Esophagus squamous epithelium (tissue), 5 donors: ENCODE measurements at places on chromosomes 13 and 19.
A peak's percentile ranks its signal among the peaks of the same experiment; 100 is the strongest.

GRCh38 chr13:113535381-113535781, 44.9 kb upstream of the DCUN1D2 start:
- DNase-seq, result no peak

DNA sequence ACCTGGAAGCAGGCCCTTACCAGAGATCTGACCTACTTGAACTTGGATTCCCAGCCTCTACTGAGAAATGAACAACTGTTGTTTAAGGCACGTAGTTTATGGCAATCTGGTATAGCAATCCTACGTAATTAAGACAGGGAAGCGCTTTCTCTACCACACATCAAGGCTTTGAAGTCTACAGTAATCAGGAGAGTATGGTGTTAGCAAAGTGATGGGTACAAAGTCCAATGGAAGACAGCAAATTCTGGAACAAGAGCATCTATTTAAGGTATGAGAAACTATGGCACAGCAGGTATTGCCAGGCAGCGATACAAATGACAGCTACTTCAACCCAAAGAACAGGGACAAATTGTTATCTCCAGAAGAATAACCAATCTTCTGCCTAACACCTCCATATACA, 3.1 kb downstream of the ZNF563 start:
- no peak for DNase-seq

GRCh38 chr13:42116225-42116624, 67.8 kb downstream of the DGKH start:
- no peak for DNase-seq

- no peak for DNase-seq
Observed at GRCh38 chr13:24135674-24136300, 24.7 kb upstream of the SPATA13 start.

- DNase-seq, result no peak
Observed at GRCh38 chr19:44003461-44004009, 778 bp downstream of the ZNF230 start.

DNA sequence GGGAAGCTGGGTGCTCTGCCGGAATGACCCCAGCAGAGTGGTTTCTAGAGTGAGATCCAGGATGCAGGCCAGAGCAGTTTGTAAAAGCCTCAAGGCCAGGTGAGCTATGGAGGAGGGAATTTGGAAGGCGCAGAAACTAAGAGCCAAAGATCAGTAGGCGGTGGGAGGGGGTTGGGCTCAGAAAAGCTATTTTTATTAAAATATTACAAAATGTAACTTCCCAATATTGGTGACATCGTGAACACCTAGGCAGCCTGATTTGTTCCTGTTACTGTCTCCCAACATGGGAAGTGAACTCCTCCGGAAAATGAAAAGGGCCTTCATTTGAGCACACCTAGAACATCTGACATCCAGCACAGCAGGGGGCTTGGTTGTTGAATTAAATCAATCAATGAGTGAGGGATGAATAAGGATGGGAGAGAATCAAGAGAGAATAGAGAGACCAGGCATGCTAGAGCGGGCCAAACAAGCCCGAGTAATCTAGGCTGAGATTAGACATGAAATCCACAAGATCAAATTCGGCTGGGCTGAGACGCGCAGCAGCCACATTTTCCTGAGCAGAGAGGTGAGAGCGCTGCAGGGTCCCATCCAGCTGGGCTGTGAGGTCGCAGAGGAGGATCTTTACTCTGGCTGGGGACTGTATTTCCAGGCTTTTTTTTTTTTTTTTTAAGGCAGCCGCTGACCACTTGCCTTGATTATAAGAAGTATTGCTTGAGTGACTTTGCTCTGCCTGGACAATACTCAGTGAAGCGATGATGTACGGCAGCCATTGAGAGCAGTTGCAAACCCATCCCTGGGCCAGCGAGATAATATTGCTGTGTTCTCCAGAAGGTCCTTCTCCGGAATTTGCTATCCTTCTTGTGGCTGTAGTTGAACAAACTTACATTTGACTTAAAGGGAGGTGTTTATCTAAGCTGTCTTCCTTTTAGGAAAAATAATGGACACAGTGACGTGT, 178.0 kb upstream of the KL start:
- no peak for DNase-seq

GRCh38 chr13:92806215-92806614, 420.4 kb upstream of the GPC6 start:
- no peak for DNase-seq

GRCh38 chr19:13094771-13095392, 7.8 kb downstream of the LYL1 start:
- no peak for DNase-seq

- DNase-seq, result no peak
Observed at GRCh38 chr13:99467764-99468163, 33.5 kb upstream of the TM9SF2 start.

- DNase-seq, result no peak
Observed at GRCh38 chr19:30023330-30023729, 81.3 kb downstream of the URI1 start.

- no peak for DNase-seq
Observed at GRCh38 chr19:34888091-34888490, 38.6 kb upstream of the ZNF30 start.

GRCh38 chr13:62525652-62526051, 1110.0 kb upstream of the PCDH20 start:
- DNase-seq, result no peak

- DNase-seq, result no peak
Observed at GRCh38 chr19:40445780-40446262, 1.7 kb upstream of the SERTAD3 start.

DNA sequence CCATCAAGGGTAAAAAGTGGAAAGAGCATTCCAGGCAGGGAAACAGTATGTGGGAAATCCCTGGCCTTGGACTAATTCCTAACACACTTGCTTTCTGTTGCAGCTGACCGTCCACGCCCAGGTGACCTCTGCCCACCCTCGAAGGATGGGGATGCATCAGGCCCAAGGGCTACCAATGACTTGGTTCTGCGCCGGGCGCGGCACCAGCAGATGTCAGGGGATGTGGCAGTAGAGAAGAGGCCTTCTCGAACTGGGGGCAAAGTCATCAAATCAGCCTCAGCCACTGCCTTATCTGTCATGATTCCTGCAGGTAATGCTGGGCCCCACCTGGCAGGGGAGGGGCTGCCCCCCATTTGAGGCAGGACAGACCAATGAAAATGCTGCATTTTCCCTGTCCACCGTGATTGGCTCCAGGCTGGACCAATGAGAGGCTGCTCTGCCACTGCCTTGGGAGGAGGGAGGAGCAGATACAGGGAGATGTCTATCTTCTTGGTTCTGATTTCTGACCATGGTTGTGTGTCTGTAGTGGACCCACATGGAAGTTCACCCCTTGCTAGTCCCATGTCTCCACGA, 12.6 kb downstream of the DNASE2 start:
- DNase-seq, result no peak

GRCh38 chr13:58823701-58824100, 1192.2 kb downstream of the PCDH17 start:
- DNase-seq, result no peak

- no peak for DNase-seq
Observed at GRCh38 chr19:54449701-54450069, 686 bp downstream of the LENG8 start.

DNA sequence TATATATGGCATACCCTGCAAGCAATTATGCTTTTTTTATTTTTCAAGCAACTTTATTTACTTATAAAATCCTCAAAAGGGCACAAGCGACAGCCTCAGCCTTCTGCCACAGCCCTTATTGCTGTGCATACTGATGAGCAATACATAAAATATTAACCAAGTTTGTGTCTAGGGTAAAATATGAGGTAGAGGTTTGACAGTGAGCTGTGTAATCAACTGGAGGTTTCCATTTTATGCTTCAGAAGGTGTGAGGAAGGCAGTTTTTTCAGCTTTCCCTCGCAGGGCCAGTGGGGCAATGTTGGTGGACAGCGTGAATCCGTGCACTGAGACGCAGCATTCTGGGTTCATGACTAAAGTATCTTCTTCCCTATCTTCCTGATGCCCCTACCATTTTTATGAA, 310.4 kb downstream of the IRS2 start:
- DNase-seq, result no peak

GRCh38 chr19:35655600-35655999, 7.5 kb downstream of the COX6B1 start:
- no peak for DNase-seq

DNA sequence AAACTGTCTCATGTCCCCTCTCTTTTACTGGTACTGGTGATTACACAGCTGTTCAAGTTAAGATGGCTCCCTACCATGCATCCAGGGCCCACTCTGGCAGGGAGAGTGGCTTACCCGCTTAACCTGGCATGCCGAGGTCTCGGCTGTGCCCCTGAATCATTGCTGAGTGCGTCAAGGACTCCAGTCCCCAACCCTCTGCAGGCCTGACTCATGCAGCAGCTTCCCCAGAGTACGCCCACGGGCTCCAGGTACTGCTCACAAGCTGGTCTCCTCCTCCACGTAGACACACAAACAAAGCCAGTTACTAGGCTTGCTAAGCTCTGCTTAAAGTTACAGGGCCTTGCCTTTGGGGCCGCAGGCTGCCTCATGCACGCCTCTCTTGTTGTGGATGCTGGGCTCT, 447.4 kb downstream of the COG6 start:
- DNase-seq, result no peak

DNA sequence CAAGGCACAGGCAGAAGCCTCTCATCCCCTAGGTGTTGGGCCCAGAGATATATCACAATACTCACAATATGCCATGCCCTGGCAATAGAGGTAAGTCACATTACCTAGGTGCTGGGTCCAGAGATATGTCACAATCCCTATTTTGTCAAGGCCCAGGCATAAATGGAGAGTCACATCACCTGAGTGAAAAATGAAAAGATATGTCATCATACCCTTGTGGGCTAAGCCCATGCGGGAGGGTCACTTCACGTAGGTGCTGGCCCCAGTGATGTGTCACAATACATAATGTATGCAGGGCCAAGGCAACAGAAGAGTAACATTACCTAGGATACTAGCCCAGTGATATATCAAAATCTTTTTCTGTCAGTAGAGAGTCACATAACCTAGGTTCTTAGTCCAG, 127.0 kb downstream of the ZNF675 start:
- no peak for DNase-seq

GRCh38 chr19:21482863-21483276, 22.5 kb upstream of the ZNF429 start:
- DNase-seq, result no peak

- DNase-seq, result no peak
Observed at GRCh38 chr19:3365836-3366752, at the start of gene NFIC. Gene NFIC, plus strand, starts transcription at chr19:3366583. Its CDS starts 54 bp downstream, at chr19:3366637.

DNA sequence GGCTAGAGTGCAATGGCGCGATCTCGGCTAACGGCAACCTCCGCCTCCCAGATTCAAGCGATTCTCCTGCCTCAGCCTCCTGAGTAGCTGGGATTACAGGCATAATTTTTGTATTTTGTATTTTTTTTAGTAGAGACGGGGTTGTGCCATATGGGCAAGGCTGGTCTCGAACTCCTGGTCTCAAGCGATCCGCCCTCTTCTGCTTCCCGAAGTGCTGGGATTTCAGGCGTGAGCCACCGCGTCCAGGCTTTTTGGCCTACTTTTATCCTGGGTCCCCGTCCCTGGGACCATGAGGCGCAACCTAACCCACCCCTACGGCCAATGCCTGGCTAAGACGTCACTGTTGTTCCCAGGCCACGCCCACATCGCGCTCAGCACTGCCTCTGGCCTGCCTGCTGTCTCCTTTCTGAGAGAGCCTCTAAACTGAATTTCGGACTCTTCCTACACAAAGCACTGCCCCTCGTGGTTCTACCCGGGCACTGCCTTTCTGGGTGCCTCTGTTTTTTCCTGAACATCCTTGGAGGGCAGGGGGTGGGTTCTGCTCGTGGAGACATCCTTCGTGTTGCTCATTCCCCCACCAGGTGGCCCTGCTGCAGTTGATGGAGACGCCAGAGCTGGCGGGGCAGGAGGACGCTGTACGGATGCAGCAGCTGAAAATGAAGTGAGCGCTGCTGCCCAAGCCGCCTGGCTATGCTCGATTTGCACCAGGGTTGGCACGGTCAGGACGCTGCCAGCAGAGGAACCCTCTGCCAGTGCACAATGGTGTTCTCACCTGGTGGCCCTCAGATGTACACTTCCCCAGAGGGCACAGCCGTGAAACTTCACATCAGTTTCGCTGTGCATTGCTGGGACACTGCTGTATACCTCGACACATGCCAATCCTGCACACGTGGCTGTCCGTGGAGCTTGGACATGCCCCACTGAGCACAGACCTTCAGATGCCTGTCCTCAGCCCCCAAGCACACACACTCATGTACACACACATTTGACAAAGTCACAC, 2.0 kb downstream of the REX1BD start:
- DNase-seq, result no peak

DNA sequence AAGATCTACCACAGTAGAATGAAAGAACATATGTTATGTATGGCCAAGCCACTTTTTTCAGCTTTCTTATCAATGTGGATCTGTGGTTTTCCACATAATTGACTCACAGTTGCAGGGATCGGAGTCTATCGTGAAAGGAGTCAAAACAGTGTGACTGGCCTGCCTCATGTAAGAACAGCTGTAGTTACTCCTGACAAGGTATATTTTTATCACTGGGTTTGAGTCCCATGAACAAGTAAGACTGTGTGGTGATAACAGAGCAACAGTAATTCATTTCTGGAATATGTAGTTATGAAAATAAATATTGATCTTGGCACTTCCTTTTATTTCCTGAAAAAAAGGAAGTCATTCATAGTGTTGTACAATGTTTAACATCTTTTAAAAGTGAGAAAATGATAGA, 416.6 kb downstream of the KLF12 start:
- no peak for DNase-seq

- no peak for DNase-seq
Observed at GRCh38 chr13:31794452-31794851, 55.1 kb downstream of the RXFP2 start.

DNA sequence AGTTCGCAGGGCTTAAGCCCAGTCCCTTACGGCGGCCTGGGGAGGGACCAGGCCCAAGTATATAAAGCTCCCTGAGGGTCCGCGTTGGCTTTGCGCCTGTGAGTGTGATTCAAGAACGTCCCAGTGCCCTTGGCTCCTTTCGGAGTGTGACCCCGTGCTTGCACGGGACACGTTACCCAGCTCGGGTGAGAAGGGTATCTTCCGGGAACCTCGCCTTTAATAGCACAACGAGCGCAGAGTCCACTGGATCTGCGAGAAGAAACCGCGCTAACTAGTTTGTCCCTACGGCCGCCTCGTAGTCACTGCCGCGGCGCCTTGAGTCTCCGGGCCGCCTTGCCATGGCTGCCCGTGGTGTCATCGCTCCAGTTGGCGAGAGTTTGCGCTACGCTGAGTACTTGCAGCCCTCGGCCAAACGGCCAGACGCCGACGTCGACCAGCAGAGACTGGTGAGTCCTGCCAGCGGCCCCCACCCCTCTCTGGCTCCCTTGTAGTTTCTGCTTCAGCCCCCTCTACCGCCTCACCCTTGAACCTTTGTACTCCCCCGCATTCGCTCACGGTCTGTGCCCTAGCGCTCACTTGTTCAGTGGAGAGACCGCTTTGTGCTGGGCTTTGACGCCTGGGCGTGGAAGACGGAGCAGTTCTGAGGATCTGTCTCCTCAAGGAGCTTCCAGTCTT, at the start of gene DNAJC15:
Gene DNAJC15, plus strand, starts transcription at position 298 of the 675 bp plus-strand sequence. Its CDS starts 41 bp downstream, at position 339.
- peak; percentile 27 for DNase-seq

DNA sequence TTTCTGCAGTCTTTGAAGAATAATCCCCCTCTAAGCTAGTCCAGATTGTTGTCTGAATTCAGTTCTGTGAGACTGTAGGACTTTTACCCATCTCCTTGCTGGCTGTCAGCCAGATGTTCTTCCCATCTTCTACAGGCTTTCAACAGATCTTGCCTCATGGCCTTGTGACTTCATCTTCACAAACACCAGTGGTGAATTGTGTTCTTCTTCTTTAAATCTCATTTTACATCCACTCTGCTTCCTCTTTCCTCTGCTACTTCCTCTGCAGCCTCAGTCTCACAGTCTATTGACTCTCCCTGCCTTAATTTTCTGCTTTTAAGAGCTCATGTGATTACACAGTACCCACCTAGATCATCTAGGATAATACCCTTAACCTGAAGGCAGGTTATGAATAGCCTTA, 859.0 kb upstream of the SLITRK1 start:
- no peak for DNase-seq

GRCh38 chr19:51158474-51159129, 16.5 kb downstream of the SIGLEC7 start:
- no peak for DNase-seq
